ENCODE measurements at places on chromosomes 2 and 18. TPM values are rescaled to one million over a fixed set of nuclear protein-coding genes. Genes with fewer than 3 reads are reported as not detected.

DNA sequence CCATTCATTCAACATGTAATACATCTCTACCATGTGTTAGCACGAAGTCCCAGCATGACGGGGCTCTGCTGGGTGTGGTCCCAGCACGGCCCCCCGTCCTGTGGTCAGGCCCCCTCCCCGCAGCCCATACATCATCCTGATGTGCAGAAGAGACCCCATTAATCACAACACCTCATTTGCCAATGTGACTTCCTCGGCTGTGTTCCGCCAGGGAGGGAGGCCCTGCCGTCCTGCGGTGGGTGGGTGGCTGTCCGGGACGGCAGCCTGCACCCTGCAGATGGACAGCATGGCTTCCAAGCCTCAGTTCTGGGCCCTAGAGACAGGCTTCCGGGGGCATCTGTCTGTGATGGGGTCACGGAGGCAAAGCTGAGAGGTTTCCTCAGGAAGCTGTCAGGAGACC lies 254.0 kb downstream of the CYP26B1 start:
- peak; percentile 47 for DNase-seq

MROH2A gene
- not detected for total RNA-seq

- DNase-seq: no peak
Observed at GRCh38 chr2:240143276-240143675, 2.8 kb upstream of the OTOS start.

SP9 gene
- total RNA-seq: not detected

ALPP gene
- not detected for total RNA-seq

- peak; percentile 21 for DNase-seq
Observed at GRCh38 chr2:68744366-68744912, 9.8 kb downstream of the ARHGAP25 start.

STON1 gene
- 6.4 TPM for total RNA-seq

- no peak for DNase-seq
Observed at GRCh38 chr2:212311807-212312404, 226.7 kb downstream of the ERBB4 start.

GRCh38 chr2:15799432-15799827 lies 140.9 kb upstream of the MYCN start:
- DNase-seq: no peak

DNA sequence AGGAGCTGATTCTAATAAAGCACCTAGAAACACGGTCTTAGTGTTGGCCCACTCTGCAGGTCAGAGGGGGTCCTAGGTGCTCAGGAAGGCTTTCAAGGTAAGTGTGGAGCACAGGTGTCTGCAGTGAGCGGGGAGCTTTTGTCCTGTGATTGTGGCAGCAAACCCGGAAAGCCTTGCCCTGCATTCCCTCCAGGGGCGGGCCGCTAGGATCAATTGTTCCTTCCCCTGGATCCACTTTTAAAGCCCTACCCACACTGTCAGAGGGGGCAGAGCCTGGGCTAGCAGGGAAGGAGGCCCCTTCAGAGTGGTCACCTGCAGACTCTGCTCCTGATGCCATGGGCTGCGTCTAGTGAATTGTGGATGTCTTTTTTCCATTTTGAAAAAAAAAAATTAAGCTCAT lies 176.0 kb downstream of the CTIF start:
- no peak for DNase-seq

DNA sequence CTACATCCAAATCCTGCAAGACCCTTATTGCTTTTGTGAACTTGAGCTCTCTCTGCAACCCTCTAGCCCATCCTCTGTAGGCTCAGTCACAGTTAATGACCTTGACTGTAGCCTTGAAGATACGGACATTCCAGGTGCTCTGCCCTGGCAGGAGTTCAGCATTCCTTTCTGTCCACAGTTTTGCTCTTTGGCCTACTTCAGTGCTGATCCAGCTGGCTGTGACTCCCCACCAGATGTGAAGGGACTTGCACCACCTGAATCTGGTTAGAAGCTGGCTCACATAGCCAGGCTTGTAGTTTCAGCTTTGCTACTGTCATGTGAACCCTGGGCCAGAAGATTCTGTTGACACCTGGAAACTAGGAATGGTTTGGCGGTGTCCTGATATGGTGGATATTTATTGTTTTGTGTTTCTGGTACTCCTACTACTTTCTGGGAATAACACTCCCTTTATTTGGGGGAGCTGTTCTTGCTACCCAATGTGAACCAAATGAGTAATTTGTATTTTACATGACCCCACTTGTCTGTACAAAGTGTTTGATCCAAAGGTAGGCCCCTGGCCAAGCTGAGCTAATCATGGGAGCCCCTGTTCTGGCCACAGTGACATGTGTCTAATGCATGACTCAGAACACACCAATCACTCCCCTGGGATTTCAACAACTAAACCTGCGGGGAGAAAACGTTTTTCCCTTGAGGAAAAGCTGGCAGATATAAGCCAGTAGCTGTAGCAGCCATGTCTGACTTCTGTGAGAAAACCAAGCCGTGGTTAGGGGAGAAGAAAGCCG lies 73.4 kb downstream of the CDCA7 start:
- DNase-seq: no peak

DNA sequence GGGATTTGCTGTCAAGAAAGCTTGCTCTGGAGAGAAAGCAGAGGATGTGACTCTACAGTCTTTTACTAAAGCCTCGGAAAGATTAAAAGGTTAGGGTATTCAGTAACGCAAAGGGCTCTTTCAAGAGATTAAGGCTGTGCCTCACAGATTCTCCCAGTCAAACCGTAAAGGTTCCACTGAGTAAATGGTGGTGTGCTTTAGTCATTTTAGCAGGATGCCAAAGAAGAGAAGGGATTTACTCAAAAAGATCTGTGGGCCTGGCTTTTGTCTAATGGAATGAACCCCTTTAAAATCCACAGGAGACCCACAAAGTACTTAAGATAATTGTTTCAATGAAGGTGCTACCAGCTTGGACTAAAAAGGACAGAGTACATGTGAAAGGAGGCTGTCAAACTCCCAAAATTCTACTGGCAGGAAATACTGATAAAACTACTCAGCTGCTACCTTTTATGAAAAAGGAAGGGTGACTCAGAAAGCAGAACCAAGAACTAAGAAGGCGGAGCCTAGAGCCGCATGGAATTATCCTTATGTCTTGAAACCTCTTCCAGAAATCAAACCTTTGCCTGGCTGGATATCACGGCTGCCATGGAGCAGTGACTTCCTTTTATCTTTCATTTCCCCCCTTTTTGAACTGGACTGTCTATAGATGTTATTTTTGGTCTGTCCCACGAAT lies 670.2 kb upstream of the ZEB2 start:
- no peak for DNase-seq

GRCh38 chr2:77193858-77194448 lies 328.2 kb downstream of the LRRTM4 start:
- DNase-seq: no peak

- DNase-seq: peak; percentile 63
Observed at GRCh38 chr2:65430603-65431420, 1.6 kb downstream of the SPRED2 start.

DNA sequence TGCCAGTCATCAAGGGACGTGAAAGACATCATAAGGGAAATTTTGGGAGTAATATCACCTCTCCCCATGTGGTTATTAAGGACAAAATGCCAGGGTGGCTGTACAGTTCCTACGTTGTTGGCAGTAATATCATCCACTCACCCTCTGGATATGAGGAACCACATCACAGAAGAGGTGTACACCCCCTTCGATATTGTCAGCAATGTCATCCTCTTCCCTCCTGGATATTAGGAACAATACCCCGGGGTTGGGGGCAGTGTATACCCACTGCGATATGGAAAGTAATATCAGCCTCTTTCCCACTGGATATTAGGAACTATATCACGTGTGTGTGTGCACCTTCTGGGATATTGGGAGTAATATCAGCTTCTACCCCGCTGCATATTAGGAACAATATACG lies 1933.3 kb downstream of the SUCLG1 start:
- no peak for DNase-seq

GRCh38 chr2:222000326-222000725 lies 298.5 kb downstream of the PAX3 start:
- no peak for DNase-seq

GRCh38 chr2:118065921-118066511 lies 22.3 kb upstream of the INSIG2 start:
- no peak for DNase-seq

- no peak for DNase-seq
Observed at GRCh38 chr18:57249883-57250282, 102.5 kb upstream of the ST8SIA3 start.

GRCh38 chr2:207831584-207832248 lies 62.0 kb upstream of the FZD5 start:
- DNase-seq: no peak

- DNase-seq: no peak
Observed at GRCh38 chr2:120677221-120677620, 58.4 kb upstream of the GLI2 start.

DNA sequence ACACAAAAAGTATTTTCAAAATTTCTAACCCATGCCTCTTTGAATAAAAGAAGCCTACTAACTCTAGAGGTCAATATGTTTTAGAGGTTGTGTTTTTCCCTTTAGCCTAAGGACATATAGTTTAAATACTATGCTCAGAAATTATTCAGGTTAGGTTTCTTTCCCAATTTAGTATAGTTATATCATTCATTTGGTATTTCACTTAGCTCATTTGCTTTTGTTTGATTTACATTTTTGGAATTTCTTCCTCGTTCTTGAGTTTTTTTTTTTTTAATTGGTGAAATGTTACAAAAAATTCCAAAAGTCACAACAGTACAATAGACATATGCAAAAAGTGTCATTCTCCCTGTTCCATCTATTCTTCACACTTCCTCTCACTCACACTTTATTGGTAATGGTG lies 371.3 kb upstream of the TNP1 start:
- no peak for DNase-seq

ITGB6 gene
- total RNA-seq: 0.20 TPM

- DNase-seq: no peak
Observed at GRCh38 chr2:7060631-7061449, 143.6 kb downstream of the RNF144A start.

All from right atrium auricular region (tissue), 2 donors.